Effector memory CD8-positive, alpha-beta T cell (primary cell): ENCODE measurements at places on chromosomes 12 and 14.

GRCh38 chr12:47158792-47159191, 79.0 kb upstream of the AMIGO2 start:
- DNase-seq = no peak

- no peak for DNase-seq
Observed at GRCh38 chr12:45669792-45670191, 59.7 kb upstream of the ARID2 start.

DNA sequence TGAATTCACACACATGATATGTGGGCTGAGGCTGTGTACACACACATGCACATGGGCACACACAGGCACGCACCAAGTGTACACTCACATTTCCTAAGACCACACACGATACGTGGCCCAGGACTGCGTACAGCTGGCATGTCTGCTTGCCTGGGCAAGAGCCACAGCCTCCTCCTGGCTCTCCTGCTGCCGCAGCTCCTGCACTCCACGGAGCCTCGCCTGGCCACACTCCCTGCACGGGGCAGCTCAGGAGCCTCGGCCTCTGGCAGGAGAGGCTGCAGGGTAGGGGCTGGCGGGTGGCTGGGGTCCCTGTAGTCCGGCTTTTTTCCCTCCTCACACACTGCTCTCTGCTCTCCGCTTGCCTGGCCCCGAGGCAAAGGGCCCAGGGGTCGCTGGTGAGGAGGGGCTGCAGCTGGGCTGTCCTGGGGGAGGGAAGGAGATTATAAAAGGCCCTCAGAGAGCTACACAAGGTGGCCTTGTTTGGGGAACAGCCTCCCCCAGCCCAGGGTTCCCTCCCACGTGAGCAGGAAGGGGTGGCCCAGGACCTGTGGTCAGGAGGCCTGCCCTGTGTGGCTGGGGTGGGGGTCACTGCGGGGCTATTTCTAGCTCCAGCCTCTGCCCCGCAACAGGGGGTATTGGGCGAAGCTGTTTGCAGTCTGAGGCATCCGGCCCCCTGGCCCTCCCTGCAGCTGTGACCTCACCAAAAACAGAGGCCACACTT, 89.0 kb upstream of the SFSWAP start:
- no peak for DNase-seq

DNA sequence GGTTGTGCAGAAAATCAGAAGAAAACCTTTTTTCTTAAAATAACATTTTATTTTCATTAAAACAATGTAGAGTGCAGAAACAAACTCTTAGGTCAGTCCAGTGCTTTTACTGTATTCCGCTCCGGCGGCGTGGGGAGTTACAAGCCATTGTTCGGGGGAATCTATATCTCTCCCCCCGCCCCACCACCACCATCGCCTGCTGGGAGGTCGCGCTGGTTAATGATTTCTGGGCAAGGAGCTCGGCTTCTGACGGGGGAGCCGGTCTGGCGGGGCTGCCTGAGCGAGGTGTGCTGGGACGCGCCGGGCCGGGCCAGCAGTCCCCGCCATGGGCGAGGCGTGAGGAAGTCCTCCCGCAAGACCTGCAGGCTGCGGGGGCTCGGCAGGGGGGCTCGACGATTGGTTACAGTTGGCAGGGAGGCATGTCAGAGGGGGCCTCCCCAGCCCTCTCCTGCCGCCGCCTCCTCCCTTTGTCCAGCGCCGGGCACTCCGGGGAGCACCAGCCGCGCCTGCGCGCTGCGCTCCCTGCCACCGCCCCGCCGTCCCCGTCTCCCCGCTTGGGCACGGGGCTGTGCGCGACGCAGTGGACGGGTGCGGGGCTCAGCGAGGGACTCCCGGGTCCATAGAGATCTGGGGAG, 1.0 kb upstream of the DUSP6 start:
- peak; percentile 18 for DNase-seq

- DNase-seq = no peak
Observed at GRCh38 chr14:85444635-85445034, 85.3 kb upstream of the FLRT2 start.

GRCh38 chr14:54652605-54653052, 85.7 kb downstream of the SAMD4A start:
- DNase-seq = no peak

DNA sequence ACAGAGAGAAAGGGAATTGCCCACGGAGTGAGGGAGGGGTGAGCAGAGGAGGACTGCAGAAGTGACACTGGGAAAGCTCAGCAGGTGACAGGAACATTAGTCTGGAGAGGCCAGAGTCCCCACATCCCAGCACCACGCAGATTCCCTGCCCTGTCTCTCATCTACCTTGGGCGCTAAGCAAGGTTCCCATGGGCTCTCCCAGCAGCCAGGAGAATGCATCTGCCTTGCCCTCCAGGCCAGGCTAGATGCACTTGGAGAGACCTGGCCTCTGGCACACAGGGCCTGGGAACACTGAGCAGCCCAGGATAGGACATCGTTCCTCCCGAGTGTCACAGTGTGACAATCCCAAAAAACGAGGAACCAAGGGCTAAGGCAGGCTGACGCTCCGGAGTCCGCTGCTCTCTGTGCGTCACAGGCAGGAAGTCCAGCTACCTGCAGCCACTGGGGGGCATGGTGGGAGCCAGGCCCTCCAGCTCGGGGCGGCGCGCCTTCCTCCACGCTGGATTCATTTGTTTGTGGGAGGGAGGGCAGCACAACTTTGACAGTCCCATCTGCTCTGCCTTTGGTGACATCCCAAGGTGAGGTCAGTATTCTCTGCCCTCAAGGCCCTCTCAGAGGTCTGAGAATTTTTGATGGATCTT, 5.4 kb upstream of the NGB start:
- no peak for DNase-seq

DNA sequence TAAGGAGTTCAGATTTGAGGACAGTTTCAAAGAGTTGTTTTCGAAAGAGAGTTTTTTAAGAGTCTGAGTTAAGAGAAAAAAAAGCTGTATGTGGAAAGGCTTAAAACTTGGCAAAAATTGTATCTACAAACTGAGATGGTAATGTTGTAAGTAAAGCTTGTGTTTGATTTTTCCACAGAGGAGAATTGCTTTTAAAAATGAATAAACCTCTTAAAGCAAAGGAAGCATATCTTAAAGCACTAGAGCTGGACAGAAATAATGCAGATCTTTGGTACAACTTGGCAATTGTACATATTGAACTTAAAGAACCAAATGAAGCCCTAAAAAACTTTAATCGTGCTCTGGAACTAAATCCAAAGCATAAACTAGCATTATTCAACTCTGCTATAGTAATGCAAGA, 50.3 kb downstream of the TMTC3 start:
- DNase-seq = no peak

DNA sequence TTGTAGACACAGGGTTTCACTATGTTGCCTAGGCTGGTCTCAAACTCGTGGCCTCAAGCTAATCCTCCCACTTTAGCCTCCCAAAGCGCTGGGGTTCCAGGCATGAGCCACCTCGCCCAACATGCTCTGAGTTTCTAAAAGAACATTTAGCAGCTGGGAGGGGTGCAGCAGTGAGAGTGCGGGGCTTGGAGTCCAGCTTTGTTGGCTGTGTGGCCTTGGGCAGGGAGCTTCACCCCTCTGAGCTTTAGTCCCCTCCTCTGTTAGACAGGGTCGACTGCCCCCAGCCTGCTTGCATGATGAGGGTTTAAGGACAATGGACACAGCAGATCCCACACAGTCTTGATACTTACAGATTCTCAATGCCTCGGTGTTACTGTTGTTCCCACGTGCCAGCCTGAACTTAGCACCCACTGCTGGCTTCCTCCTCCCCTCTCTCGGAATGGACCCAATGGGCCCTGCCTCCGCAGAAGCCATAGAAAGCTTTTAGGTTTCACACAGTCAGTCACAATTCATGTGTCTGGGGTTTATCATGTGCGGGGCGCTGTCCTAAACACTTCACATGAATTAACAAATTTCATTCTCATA, 54.6 kb downstream of the PSMA6 start:
- no peak for DNase-seq
